Vagina (tissue), 2 donors: ENCODE measurements at places on chromosomes 1 and 21.
A peak's percentile ranks its signal among the peaks of the same experiment; 100 is the strongest.

DNA sequence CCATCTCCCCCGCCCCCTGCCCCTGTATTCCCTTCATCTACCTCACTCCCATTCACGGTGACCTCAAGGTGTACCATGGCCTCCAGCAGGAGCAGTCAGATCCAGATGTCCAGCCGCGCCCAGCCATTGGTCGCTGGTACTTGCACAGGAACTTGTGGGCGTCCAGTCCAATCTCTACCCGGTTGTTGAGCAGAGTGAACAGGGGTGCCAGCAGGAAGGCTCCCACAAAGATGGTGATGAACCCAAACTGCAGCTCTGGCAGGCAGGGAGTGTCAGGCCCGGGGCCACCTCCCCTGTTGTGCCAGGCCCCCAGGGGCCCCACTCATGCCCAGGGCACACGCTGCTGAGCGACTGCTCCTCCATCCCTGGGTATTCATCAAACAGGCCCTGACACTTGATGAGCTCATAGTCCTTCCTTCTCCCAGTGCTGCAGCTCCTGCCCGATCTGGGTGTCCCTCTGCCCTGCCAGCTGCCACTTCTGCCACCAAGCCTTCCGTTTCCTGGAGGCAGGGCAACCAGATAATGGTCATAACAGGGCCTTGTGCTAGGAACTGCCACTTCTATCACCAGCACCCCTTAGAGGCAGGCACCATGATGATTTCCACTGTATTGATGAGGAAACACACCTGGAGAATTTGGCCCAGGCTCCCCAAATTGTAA, 5.7 kb upstream of the ARHGEF19 start:
- DNase-seq, result no peak

- DNase-seq, result no peak
These were observed 10.8 kb upstream of the DUSP12 start for GRCh38 chr1:161738627-161739287.

DNA sequence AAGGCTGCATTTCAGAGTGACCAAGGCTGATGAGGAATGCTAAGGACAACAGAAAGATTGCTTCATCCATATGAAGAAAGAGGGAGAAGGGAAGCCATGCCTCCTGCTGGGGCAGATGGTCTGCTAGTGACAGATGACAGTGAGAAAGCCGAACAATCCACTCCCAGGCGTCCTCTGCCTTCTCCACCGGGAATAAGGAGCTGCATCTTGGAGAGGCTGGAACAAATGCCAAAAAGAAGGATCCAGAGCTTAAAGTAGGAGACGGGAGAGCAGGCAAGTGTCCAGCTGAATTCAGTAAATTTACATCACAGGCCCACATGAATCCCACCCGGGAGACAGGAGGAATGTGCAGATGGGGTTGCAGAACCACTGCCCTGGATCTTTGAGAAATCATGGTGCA, 33.4 kb downstream of the DDX20 start:
- DNase-seq, result no peak

GRCh38 chr1:173122958-173123852, 72.5 kb upstream of the TNFSF18 start:
- DNase-seq, result peak; percentile 96

DNA sequence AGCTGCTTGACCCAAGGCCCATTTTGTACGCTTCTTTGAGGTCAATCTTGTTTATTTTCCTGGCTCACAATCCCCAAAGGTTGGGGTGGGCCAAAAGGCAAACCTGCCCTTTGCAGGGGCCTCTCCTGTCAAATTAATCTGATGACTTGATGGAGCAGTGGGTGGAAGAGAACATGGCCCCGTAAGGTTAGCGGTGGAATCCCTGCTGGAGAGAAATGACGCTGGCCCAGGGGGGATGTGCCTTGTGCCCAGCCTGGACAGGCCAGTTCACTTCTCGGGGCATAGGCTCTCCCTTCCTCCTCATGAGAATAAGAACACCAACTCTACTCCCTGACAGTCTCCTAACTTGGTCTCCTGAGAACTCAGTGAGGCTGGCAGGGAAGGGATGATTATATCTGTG, 40.5 kb downstream of the C1orf198 start:
- no peak for DNase-seq

- DNase-seq, result no peak
These were observed 32.6 kb downstream of the LHX8 start for GRCh38 chr1:75166821-75167220.

DNA sequence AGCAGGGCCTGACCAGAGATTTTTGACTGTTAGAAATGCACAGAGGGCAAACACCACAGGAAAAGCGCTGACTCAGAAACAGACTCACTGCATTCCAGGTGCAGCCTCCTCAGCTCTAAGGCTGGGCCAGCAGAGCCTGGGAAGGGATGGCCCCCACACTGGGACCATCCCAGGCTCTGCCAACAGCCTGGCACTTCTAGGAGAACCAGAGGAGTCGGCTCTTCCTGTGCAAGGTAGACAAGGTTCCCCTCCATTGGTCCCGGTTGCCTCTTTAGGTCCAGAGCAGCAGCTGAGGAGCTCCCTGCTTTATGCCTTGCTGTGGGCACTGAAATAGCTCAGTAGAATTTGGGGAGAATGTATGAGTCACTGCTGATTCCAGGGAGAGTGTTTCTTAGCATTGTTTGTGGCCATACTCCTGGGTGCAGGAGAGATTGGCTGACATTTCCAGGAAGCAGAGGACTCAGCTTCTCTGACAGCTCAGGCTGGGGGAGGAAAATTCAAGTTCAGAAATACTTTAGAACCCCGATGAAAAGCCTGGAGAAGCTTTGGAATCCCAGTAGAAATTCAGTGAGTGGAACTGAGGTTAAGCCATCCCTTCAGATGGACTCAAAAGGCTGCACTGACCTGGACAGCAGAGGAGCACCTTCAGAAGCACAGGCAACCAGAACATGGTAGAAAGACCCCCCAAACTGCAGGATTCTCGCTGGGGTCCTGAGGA, 19.7 kb downstream of the PRAMEF1 start:
- DNase-seq, result no peak

- DNase-seq, result no peak
These were observed 36.6 kb upstream of the SSX2IP start for GRCh38 chr1:84726593-84727499.

DNA sequence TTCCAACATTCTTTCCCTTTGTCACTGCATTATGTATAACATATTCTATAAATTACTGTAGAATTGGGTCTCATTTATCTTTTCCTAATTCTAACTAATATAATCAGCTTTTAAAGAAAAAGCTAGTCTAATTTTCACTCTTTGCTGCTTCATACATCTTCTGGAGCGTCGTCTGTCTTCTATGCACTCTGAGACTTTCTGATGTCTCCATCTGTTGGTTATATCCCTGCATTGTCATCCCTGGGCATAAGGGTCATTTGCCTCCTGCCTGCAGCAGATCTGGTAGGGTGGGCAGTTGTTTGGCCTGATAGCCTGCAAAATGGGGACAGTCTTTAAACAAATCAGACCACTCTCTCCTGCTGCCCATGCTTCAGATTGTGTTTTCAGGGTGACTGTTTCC, 40.8 kb upstream of the DYNLT5 start:
- DNase-seq, result no peak

DNA sequence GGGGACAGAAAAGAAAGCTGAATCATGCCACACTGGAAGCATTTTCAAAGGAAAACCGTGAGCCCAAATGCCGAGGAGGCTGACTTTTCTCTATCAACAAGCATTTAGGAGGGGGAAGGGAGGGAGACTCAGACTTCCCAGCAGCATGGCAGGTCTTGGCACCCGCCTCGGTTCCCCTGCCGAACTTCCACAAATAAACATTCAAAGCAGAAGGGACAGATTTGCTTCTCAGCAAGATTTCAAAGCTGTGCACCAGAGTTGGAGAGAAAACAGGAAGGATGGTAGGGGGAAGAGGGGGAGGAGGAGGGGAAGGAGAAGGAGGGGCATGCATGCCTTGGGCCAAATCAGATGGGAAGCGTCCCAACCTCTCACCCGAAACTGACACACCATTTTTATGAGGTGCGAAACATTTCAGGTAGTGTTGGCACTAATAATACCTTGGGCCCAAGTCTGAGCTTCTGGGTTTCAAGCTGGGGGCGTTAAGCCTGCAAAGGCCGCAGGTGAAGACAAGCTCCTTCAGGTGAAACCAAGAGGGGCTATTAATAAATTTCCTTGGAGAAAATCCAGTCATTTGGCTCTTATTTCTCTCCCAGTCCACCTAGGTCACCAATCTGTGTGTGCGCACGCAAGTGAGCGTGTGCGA, 26.4 kb downstream of the ABCA4 start:
- no peak for DNase-seq

DNA sequence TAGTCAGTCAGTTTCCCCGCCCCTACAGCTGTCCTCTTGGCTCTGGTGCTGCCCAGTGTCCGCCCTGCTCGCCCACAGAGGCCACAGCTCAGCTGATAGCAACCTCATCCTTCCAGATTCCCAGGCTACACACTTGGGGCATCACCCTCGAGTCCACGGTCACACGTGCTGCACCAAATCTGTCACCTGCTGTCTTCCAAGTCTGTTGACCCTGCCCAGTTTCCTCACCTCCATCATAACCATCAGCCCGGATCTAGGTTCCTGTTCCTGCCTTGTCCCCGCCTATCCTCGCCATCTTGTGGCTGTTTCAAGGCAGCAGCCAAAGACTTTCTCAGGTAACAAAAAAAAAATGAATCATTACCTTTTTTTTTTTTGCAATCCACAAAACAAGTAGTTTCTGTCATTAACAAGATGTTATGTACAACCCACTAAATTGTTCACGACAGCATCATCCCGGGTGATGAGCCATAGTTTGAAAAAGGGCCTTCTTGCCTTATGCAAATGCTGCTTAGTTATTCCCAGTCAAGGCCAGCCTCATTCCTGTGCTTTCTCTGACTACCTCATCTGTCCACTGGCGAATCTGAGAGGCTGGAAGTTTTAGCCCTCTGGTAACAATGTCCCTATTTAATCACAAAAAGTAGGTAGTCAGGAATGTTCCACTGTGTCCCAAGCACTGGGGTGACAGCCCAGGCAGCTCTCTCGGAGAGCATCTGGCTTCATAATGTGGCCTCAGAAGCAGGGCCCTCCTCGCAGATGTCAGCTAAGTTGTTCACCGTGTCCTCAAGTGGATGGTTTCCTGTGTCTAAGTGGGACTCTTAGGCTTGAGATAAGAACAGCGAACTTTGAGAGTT, 4.9 kb upstream of the MIIP start:
- DNase-seq, result no peak

GRCh38 chr1:6256645-6257044, 4.3 kb downstream of the GPR153 start:
- no peak for DNase-seq

GRCh38 chr21:28938726-28939125, 54.0 kb downstream of the LTN1 start:
- no peak for DNase-seq

- DNase-seq, result no peak
These were observed 23.0 kb downstream of the LRRC8B start for GRCh38 chr1:89547563-89548116.

- no peak for DNase-seq
These were observed 467.0 kb upstream of the USP24 start for GRCh38 chr1:55682198-55682597.

- DNase-seq, result no peak
These were observed 323.0 kb downstream of the OMA1 start for GRCh38 chr1:58223522-58223921.

GRCh38 chr1:66435541-66435940, 98.4 kb upstream of the SGIP1 start:
- no peak for DNase-seq

DNA sequence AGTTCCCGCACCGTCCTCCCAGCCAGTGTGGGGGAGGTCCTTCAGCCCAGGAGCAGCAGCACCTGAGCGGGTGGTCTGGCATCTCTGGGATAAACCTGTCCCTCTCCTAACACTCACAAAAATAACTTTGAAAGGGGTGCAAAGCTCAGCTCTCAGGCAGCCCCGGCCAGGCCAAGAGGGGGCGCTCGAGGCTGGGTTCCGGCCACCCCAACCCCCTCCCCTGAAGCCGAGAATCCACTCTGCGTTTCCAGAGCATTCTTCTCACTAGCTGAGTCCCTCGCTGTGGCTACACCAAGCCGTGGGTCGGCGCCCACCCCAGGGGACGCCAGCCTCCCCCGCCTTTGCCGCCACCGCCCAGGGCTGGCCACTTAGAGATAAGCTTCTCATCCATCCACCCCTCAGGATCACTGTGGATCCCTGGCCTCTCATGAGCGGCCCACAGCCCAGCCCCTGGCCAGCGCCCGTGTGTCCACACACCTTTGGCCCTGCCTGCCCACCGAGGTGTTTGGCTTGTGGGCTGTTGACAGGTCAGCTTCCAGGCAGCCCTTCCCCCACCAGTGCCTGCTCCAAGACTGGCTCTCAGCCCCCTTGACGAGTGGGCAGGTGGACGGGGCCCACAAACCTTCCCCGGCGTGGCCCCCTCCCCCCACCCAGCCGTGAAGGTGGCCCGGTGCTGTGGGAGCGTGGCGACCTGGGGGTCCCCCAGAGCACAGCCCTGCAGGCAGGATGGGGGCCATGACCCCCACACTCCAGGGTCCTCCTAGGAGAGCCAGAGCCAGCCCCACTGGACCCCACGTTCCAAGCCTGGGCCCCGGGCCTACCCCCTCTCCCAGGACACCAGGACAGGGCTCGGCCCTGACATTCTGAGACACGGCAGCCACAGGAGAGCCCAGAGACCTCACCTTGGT, 1.9 kb downstream of the FTCD start:
- peak; percentile 75 for DNase-seq

DNA sequence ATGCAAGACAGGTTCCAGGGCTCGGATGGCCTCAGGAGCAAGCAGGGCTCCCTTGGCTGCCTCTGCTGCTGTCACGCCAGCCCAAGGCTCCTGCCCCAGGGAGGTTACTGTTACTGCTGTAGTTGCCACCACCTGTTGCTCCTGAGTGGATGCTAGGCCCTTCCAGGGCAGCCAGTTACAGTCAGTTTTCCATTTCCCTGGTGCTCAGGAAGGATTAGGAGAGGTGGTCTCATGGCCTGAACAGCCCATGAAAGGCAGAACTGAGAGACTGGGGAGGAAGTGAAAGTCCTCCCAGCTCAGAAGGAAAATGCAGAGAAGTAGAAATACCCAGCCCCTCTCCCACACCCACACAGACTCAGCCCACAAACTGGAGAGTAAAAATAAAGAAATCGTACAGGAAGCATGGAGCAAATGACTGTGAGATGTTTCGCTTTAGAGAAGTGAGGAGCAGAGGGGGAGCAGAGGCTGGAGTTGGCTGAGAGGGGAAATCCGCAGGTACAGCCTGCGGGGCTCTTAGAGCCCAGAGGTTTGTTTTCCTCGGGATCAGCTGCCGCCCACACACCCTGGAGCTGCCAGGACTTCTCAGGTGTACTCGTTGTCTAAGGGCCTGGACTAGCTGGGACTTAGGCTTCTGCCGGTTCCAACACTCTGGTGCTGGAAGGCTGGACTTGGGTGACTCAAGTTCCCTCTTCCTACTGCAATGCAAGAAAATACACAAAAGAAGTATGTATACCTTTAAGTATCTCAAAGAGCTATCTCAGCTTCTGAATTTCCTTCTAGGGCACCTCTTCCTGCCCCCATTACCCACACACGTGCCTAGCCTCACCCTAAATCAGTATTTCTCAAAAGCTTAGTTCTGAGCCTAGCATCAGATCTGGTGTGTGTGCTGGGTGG, 2.3 kb downstream of the IL6R start:
- no peak for DNase-seq

DNA sequence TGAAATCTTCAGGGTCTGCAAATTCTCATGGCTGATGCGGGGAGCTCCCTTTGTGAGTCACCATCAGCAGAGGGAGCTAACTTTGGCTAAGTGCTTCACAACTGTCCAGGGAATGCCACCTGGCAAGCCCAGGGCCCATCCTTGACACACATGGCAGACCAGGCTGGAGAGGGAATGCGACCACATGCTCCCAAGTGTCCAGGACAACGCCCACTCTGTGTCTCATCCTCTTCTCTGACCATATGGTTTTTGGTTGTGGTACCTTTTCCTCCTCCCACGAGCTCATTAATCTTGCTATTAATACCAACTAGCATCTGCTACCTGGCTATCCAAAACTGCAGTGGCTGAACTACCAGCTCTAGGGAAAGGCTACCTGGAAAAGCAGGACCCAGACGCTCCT, 37.1 kb upstream of the CLSTN1 start:
- no peak for DNase-seq

- DNase-seq, result peak; percentile 72
These were observed 11.7 kb upstream of the IGSF3 start for GRCh38 chr1:116679091-116679827.
